ENCODE measurements at places on chromosomes 5 and 9.

DNA sequence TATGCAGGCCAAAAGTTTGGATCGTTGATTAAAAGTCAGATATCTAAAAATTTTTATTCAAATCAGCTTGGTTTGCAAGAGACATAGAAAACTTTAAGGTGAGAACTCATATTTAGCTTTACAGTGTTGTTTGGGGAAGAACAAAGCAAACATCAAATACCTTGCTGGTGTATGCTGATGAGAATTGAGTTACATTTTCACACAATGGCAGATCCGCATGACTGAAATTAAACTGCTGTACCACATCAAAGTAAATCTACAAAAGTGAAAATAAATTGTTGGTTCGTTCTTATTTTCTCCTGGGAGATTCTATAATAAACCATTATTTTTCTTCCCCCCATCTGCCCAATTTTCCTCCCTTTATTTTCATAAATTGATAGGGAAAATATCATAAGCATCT lies 198.2 kb upstream of the PCSK5 start:
- no peak for DNase-seq

DNA sequence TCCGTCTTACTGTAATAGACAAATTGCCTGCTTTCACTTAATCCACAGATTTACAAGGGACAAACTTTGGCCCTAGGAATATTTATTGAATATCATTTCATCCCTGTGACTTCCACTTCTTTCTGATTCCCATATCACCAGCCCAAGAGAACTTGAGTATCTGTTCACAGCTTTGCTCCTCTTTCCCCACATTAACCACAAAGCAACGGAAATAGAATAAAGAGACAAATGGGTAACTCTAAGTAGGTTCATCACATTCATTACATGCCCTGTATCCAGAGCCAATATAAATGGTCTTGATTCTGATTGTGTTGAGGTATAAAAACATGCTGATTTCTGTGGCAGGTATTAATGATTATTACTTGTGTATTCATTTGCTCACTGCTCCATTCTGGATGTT lies 41.9 kb downstream of the TMEM252 start:
- DNase-seq, result no peak

DNA sequence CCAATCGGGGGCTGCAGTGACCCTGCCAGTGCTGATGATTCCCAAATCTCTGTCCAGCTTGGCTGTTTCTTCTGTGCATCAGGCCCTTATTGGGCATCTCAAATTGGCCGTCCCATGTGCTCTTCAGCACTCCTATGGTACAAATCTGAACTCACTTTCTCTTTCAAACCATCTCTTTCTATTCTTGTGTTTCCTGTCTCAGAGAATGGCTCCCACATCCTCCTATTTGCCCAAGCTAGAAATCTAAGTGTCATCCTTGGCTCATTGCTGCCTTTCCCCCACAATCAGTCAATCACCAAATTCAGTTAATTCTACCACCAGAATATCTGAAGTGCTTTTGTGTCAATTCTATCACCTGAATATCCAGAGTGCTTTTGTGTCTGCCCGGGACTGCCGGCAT lies 336.6 kb downstream of the CWC27 start:
- DNase-seq, result no peak

DNA sequence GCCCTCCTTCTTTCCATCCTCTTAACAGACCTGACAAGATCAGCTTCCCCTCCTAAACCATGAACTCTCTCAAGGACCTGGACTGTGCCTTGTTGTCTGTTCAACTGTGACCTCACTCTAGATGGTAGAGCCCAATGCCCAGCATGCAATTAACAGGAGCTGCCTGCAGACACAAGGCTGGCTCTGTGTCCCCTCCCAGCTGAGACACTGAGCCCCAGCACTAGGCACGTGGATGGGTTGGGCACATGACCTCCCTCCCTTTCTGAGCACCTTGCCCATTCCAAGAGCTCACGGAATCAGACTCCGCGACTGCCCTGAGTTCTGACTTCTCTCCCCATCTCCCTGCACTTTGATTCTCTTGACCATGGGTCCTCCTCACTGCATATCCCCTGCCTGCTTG lies 93.5 kb upstream of the LRRTM2 start:
- DNase-seq, result no peak

DNA sequence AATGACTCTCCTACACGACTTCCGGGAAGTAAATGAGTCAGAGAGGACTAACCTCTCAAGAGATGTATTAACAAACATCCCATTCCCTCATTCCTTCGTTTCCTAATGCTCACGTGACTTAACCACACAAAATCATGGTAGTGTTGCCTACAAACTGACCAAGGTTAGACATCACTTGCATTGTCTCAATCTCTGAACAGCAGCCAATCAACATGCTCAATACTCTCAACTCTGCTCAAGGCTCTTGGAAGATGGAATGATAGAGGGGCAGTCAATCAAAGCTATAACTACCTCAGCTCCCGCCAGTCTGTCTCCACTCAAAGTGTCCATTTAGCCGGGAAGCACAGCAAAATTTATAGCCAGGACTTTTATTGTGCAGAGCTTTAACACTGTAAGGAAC lies 143.8 kb upstream of the PIK3R1 start:
- DNase-seq, result no peak

- peak; percentile 94 for DNase-seq
These were observed 92.7 kb downstream of the HRH2 start for GRCh38 chr5:175750511-175750931.

GRCh38 chr5:29894668-29895067 lies 1298.8 kb upstream of the CDH6 start:
- DNase-seq, result no peak

DNA sequence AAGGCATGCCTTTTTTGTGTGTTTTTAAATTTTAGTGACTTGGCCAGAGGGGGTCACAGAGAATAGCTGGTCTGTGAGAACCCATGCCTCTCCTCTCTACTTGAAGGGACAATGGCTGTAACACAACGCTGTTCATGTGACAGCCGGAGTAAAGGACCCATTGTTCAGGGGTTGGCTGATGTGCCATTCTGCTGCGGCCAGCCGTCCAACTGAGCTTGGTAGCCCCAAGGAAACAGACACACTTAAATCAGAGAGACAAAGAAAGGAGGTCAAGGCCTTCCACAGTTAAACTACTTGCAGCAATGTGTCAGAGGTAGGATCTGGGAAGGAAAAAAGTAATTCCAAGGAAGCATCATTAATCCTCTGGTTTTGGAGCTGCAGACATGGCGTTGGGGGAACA lies 8.1 kb downstream of the MEGF10 start:
- DNase-seq, result no peak

DNA sequence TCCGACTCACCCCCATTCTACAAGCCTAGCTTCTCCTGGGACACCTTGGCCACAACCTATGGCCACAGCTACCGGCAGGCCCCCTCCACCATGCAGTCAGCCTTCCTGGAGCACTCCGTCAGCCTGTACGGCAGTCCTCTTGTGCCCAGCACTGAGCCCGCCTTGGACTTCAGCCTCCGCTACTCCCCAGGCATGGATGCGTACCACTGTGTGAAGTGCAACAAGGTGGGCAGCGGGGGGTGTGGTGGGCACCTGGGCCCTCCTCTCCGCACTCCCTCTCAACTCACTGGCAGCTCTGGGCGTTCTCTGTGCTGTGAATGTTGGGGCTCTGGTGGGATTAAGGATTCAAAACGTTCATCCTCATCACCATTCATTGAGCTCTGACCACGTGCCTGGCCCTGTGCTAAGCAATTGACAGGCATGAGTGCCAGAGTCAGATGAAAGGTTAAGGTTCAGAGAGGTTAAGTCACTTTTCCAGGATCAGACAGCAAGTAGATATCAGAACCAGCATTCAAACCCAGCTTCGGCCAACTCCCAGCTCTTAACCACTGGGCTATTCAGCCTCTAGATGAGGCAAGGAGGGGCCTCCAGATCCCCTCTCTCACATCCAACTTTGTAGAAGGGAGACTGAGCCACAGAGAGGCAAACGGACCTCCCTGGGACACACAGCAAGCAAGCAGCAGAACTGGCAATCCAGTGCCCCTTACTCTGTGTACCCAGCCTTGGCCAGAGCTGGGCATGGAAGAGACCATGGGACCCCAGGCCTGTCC lies 9.9 kb downstream of the GFI1B start:
- no peak for DNase-seq

GRCh38 chr5:51465165-51465564 lies 81.9 kb downstream of the ISL1 start:
- no peak for DNase-seq

DNA sequence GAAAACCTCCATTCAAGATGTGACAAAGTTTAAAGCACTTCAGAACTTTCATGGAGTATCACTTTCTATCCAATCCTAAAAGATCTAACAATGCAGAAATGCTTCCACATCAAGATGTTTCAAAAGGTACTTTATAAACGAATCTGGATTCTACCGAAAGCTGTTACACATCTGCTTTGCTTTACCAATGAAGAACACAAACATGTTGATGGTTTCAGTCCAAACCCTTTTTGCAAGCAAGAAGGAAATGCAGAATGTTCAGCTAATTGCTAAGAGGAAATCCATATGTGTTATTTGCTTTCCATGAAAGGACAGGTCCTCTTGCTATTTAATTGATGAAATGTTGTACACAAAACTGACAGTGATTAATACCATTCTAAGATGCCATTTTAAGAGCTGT lies 419.6 kb downstream of the EFNA5 start:
- no peak for DNase-seq

DNA sequence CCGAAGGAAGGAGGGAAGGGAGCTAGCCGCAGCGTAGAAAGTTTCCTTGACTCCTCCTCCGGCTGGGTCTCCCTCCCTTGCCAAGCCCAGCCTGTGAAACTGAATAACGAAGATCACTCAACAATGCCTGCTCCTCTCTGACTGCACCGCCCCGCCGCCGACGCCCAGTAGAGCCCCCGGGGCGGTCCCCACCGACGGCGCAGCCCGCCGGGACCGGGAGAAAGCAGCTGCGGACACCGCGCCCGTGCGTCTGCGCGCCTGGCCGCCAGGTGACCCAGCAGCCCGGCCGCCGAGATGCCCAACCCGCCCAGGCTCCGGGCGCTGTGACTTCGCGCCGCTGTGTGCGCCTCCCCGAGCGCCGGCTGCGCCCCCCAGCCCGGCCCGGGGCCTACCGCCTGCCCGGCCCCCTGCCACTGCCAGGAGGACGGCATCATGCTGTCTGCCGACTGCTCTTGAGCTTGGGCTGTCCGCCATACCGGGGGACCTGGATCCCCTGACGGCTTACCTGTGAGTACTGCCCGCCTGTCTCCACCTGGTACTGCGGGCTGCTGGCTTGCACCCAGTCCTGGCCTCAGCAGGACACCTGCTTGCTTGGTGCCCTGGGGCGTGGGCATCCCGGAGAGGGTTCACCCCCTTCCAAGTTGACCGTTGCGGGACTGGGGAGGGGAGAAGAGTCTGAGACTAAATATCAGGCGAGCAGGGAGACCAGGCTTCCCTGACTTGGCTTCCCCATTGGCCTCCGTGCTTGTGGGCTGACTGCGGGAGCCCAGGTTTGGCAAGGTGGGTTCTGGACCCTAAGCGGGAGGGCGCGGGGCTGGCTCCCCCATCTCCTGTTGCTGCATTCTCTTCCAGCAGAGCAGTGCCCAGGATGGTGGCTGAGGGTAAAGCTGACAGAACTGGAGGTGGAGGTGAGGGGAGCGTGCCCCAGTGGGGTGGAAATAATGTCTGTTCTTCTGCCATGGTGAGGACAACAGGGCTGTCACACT lies 26.2 kb upstream of the SPTLC1 start:
- no peak for DNase-seq

DNA sequence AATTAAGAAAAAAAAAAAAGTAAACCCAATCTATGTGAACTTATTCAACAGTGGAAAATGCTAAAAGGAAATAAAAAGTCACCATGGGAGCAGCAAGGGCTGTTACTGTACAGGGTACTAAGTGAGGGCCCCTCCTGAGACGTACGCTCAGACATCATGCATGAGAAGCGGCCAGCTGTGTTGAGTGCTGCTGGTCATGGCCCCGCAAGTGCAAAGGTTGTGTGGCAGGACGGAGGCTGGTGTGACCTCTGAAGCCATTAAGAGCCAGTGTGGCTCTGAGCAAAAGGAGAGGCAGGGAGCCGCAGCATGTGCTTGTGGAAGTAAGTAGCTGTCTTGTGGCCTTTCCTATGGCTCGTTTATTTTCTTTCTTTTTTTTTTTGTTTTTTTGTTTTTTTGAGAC lies 3.1 kb upstream of the ZNF79 start:
- DNase-seq, result no peak

GRCh38 chr9:18457510-18457909 lies 16.4 kb upstream of the ADAMTSL1 start:
- no peak for DNase-seq

GRCh38 chr5:142453932-142454331 lies 129.1 kb upstream of the SPRY4 start:
- DNase-seq, result peak; percentile 55

DNA sequence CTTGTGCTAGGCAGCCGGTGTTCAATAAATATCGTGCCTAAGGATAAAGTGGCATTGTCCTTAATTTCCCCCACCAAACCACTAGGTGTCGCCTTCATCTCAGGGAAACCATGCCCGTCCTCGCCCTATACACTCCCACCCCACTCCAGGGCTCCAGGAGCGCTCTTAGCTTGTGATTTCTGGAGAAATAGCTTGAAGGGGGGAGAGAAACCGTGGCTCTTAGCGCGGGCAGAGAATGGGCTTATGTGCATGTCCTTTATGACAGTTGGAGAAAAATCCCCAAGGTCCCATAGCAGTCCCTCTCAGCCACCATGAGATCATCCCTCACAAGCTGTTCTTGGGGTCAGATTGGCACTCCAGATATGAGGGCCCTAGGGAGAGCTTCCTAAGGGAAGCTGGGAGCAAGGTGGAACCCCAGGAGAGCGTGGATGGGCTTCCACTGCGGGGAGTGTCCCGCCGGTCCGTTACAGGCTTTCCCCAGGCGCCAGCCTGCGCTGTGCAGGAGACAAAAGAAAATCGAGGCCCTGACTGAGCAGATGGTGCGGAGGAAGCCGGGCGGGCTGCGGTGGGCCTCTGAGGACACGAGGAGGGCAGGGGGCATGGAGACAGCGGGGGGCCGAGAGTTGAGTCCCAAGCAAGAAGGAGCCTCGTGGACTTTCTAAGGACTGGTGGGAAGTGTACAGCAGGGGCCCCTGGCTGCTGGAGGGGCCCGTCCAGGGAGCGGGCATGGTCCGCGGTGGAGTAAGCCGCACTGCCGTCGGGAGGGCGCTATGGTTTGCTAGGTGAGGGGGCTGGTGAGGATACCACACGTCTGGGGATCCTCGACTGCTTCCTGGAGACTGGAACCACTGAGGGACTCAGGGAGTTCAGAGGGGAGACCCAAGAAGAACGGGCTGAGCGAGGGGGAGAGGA lies 750 bp upstream of the NPR2 start:
- DNase-seq, result peak; percentile 87

All from NCI-H1694 treated with DMSO at 0.1 percent for 48 hours (cell line).